ENCODE measurements at places on chromosomes 5 and 9.
A peak's percentile ranks its signal among the peaks of the same experiment; 100 is the strongest.

- peak; percentile 8 for DNase-seq
These were observed 2.6 kb upstream of the TXNDC8 start for GRCh38 chr9:110340306-110340705.

GRCh38 chr5:134738963-134739661 is 764 bp downstream of the CAMLG start:
- DNase-seq = peak; percentile 44

DNA sequence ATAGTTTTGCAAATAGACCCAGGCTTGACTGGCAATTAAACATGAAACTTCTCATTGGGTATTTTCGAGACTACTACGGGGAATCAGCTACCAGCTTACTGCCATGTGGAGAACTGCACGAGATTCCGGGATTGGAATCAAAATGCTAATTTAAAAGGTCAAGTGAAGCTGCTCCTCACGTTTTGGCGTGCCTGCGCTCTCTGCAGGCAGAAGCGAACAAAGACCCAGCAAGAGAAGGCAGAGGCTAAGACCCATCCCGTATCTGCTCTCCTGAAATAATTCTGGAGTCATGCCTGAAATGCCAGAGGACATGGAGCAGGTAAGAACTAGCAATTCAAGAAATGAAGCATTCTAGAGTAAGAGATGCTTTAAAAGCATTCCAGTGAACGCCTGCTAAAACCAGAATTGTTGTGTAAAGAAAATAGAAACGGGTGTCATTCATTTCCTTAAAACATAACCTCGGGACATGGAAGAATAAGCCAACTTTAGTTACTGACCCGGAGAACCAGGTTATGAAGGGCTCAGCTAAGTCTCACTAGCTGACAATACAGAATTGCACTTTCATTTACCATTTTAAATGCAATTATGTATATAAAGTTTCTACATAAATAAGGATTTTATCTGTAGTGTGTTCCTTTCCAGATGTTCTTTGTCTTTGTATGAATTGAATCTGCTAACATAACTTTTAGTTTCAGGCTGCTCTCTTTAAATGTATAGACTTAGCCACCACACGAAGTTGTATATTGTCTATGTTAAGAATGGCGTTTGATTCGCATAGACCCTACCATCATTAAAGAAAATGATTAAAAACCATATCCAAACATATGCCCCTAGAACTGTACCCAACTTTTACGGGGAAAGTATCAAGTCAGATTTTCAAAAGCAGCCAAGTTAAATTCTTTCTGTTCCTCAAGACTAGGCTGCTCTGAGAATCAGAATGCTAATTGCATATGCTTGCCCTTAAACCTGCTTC is 2.0 kb upstream of the MAT2B start:
- peak; percentile 73 for DNase-seq

- DNase-seq = peak; percentile 16
These were observed 38.0 kb downstream of the HABP4 start for GRCh38 chr9:96487949-96488348.

- peak; percentile 65 for DNase-seq
These were observed 88.0 kb downstream of the NRG2 start for GRCh38 chr5:139955053-139955605.

GRCh38 chr9:121286688-121286972 is 18.7 kb downstream of the GSN start:
- DNase-seq = no peak

- DNase-seq = peak; percentile 43
These were observed 34.8 kb downstream of the ZNF131 start for GRCh38 chr5:43155394-43156096.

- DNase-seq = peak; percentile 13
These were observed 32.4 kb downstream of the INSL4 start for GRCh38 chr9:5263351-5264218.

Data from H7 (cell line).